ENCODE measurements at places on chromosomes 4 and X. TPM values are rescaled to one million over a fixed set of nuclear protein-coding genes. Genes with fewer than 3 reads are reported as not detected.

Gene PPP3CA
- total RNA-seq = 71.9 TPM

Gene ANXA3
- total RNA-seq = 70.6 TPM

Gene FREM3
- 0.07 TPM for total RNA-seq

Gene RNF212
- total RNA-seq = 15.3 TPM

Gene FRG2
- not detected for total RNA-seq

Gene PABPC1L2B
- total RNA-seq = not detected

Gene SSX1
- total RNA-seq = not detected

Gene MAGIX
- 4.2 TPM for total RNA-seq

Gene PRPS1
- total RNA-seq = 28.8 TPM

Gene FAAH2
- 0.07 TPM for total RNA-seq

Gene FAM9C
- not detected for total RNA-seq

Gene HMX1
- not detected for total RNA-seq

Gene IQCM
- not detected for total RNA-seq

Gene KLKB1
- 0.33 TPM for total RNA-seq

Gene TCEAL2
- total RNA-seq = 0.23 TPM

Gene EMCN
- total RNA-seq = 3.6 TPM

Gene ATP2B3
- 0.20 TPM for total RNA-seq

Measured in smooth muscle cell of the pulmonary artery (primary cell).